ENCODE measurements at places on chromosomes 7 and 10. TPM values are rescaled to one million over a fixed set of nuclear protein-coding genes. Genes with fewer than 3 reads are reported as not detected.

GRCh38 chr7:104873401-104873800, 140.6 kb upstream of the KMT2E start:
- no peak for DNase-seq

DNA sequence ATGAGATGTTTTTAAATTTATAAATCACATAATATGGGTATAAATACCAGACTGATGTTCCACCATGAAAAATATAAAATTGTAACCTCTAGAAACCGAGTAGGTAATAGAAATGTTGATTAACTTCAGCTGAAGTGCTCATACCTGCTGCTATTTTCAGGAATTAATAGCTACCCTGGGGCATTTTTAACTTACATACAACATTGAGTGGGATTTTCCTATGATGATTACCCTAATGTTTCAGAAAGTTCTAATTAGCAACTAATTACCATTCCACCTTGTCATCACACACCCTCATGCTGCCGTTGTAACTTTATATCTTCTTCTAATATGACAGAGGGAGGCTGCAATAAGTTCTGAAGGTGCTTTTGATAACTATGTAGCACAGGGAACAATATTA, 53.5 kb upstream of the ARHGAP12 start:
- no peak for DNase-seq

- no peak for DNase-seq
These were observed 202.9 kb downstream of the GRID1 start for GRCh38 chr10:86163522-86164173.

LRRC18 gene
- total RNA-seq, result not detected

Data from A673 (cell line).